NCI-H345 (cell line): ENCODE measurements at places on chromosomes 2 and 18.

DNA sequence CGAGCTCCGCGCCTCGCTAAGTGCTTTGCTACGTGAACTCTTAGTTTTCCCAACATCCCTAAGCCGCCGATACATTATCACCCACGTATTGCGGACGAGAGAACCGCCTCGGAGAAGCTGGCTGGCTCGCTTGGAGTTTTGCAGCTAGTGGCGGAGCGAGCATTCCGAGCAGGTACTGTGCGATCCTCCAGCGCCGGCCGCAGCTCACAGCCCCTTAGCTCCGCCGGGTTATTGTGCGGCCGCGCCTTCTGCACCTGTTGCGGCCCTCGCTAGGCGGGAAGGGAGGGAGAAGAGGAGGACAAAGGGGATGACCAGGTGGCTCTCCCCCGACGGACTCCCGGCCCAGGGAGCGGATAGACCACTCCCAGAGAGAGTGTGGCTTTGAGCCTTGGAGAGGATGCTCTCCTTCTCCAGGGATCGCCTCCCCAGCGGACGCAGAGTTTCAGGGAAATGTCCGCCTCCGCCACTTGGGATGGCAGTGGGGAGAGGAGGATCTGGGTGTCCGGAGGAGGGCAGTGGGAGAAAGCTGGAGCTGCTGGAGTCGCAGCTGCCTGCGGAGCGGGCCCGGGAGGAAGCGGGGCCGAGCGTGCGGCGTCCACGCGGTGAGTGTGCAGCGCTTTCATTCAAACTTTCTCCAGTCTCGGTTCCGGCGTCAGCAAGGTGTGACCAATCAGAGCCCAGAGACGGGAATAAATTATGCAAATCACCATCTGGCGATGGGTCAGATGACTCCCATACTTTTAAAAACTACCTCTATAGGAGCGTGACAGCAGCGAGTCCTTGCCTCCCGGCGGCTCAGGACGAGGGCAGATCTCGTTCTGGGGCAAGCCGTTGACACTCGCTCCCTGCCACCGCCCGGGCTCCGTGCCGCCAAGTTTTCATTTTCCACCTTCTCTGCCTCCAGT, at the start of gene LIPG:
LIPG (plus strand) TSS at position 769 of the 905 bp plus-strand sequence. CDS start 252 bp downstream, outside the sequence.
- peak; percentile 94 for DNase-seq

- DNase-seq, result no peak
These were observed 1.5 kb downstream of the TET3 start for GRCh38 chr2:73986085-73986681.

DNA sequence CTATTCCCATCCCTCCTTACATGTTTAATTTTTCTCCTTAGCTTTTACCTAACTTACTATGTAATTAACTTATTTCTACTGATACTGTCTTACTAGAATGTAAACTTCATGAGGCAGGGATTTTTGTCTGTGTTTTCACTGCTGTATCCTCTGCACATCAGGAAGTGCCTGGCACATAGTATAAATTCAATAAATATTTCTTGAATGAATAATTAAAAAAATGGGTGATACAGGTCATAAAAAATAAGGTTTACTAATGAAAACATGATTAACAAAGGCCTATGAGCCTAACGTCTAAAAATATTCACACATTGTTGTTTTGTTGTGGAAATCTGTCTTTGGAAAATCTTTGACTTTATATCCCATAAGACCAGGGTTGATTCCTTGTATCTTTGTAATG, 4.5 kb downstream of the RBKS start:
- DNase-seq, result no peak

- DNase-seq, result no peak
These were observed 603.4 kb downstream of the DSC3 start for GRCh38 chr18:30439174-30439573.

DNA sequence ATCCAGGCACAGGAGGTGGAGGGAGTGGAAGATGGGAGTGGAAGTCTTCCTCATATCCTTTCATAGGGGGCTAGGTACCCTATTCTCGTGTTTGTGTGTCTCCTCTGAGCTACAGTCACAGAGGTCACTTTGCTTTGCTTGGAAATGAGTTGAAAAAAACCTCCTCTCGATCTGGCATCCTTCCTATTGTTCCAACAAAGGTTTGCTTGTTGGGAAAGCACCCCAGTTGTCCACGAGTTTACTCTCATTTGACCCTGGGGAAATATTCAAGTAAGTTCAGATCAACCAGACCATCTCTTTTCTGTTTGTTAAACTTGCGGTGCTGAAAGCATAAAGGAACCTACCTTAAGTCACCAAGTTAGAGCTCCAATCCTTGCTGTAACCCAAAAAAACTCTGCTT, 59.3 kb downstream of the ARHGEF33 start:
- DNase-seq, result no peak

DNA sequence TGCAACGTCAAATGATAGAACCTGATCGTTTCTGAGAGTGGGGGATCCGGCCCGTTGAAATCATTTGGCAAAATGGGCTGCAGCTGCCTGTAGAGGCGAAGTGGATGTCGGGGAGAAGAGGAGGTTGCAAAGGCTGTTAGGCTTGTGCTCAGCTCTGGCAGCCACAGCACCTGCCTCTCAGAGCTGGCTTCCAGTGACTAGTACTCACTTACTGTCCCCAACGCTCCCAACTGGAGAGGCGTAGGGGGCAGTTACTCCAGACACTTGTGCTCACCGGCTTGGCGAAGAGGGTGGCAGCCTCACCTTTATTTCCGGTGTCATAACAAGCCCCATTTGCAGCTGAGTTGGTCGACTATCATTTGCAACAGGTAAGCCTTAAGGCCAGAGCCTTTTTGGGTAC, 37.9 kb downstream of the NCK2 start:
- DNase-seq, result peak; percentile 32

DNA sequence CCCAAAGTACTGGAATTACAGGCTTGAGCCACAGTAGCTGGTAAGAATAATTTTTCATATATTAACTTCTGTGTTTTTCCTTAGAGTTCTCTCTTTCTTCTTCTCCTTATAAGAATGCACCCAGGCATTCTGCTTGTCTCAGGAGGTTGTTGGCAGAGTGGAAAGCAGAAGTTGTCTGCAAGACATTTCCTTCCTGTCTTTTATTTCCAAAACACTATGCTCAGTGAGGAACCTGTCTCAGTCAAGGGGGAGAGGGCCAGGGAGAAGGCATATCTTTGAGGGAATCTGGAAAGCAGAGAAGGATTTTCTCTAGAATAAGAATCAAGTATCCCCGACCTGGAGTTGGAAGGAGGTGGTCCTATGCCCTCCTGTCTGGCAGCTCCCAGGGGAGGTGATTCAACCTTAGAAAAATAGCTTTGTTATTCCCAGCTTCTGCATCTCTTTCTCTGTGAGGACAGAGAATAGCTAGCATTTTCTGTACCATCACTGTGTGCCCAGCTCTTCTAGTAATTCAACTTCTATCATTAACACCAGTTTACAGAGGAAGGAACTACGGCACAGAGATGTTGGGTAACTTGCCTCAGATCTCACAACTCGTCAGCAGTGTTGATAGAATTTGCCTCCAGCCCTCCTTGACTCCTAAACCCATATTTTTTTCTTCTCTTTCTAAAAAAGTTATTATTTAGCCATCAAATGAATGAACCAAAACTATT, 3.8 kb upstream of the LPIN2 start:
- no peak for DNase-seq

DNA sequence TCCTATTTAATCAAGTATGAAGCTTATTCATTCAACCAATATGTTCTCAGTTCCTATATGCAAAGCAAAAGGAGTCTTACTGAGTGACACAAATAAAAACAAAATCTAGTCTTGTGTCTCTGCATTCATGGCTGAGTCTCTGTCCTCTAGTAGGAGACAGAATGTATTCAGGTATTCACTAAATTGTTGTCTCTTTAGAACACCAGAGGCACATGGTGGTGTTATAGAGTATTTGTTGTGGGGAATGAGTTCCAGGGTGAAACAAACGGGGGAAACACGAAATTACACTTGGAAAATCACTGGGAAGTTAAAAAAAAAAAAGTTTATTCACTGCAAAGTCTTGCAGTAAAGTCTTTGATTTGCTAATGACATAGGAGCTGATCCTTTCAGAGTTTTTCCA, 131.7 kb upstream of the FSHR start:
- DNase-seq, result no peak

DNA sequence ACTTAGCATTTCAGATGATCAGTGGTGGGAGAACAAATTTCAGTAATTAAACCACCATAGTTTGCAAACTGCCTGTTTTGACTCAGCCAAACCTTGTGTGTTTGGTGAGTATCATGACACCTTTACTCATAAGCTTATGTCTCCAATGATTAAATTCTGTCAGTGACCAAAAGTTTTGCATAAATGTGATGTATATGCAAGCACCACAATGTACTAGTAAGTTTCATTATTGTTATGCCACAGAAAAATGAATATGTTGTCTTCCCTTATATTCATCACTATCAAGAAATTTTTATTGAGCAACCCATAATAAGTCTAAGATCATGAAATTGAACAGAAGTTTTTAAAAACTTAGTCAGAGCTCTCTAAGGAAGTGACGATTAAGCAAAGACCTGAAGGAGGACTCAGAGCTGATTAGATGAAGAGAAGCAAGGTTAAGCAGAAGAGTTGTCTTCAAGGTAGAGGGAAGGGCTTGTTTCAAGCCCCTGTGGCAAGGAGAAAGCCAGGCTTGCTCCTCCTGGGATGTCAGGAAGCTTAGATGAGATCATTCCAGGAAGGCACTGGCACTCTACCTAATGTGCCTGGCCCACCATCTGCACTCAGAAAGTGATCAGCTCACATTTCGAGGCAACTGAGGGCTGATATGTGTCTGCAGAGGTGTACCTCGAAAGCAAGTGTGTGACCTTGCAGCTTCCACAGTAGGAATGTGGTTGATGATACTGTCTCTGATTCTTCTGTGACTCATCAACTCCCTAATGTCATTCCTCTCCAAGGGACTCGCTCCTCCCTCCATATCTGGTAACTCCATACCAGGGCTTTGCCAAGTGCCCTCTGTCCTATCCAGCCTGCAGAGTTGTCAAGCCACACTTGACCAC, 54.7 kb downstream of the KCTD18 start:
- no peak for DNase-seq

DNA sequence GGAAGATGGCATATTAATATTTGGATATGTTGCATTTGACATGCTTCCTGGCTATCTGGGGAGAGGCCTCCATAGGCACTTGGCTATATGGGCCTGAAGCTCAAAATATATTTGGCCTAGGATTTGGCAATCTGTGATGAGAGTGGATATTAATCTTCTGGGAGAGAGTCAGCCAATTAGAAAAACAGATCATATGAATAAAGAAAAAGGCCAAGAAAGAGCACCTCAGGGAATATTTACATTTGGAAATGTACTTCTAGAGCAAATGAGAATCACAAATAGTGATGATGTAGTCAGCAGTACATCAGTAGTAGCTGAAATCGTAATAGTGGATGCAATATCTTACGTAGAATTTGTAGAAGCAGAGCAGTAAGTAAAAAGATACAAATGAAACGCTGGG, 277.0 kb downstream of the CTNNA2 start:
- no peak for DNase-seq

DNA sequence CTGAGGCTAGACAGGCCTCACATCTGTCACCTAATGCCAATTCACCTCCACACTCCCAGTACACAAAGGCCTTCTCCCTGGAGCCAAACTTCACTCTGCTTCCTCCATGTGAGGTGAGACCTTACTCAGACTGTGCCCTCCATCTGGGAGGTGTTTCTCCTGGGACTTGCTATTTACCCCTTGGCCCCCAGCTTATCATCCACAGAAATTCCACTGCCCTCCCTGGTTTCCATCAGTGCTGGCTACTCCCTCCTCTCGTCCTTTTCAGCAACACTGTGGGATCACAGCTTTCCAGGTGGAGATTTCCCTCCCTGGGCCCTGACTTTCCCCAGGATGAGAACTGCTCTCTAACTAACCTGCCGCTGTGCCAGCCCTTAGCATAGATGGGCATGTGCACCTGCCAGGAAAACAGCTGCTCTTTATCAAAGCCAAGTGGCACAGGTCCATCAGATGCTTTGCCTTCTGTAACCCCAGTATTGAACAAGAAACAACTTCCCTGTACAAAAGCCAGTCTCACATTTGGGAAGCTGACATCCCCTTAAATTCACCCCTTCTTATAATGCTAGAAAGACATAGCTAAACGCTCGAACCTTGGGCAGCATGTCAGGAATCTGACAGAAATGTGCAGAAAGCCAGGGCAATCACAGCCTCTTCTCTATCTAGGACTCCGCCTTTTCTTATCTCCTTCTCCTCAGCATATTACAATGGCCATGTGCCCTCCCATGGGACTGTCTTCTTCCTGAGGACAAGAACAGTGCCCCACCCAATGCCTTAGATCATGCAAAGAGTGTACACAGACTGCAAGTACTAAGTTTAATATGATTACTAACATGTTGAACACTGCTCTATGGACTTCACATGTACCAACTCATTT, 535.5 kb upstream of the ID2 start:
- DNase-seq, result peak; percentile 81

GRCh38 chr2:190466819-190467446, 58.8 kb downstream of the MFSD6 start:
- peak; percentile 47 for DNase-seq

GRCh38 chr18:42792731-42793130, 322.8 kb downstream of the RIT2 start:
- DNase-seq, result no peak

- no peak for DNase-seq
These were observed 82.5 kb downstream of the TGFA start for GRCh38 chr2:70471129-70471528.

DNA sequence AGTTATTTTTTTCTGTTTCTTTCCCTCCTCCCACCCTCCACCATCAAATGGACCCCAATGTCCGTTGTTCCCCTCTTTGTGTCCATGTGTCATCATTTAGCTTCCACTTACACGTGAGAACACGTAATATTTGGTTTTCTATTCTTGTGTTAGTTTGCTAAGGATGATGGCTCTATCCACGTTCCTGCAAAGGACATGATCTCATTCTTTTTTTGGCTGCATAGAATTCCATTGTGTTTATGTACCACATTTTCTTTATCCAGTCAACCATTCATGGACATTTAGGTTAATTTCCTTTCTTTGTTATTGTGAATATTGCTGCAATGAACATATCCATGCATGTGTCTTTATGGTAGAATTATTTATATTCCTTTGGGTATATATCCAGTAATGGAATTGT, 91.3 kb upstream of the TNP1 start:
- no peak for DNase-seq

DNA sequence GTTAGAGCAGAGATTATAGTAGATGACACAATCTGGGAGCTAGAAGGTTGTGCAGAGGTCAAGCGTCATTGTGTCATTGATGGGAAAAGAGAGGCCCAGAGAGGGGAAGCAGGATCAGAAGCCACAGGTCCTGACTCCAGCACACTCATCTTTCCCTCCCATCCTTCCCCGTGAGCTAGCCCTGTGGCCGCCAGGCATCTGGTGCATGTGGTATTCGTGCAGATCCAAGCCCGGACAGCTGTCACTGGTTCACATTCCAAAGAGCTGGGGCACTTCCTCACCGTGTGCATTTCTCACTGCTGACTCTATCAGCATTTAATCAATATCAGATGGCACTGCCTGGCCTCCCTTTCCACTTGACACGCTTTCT, 94.1 kb upstream of the THOC1 start:
- peak; percentile 38 for DNase-seq

GRCh38 chr2:214481204-214481603, 70.3 kb downstream of the VWC2L start:
- peak; percentile 75 for DNase-seq

DNA sequence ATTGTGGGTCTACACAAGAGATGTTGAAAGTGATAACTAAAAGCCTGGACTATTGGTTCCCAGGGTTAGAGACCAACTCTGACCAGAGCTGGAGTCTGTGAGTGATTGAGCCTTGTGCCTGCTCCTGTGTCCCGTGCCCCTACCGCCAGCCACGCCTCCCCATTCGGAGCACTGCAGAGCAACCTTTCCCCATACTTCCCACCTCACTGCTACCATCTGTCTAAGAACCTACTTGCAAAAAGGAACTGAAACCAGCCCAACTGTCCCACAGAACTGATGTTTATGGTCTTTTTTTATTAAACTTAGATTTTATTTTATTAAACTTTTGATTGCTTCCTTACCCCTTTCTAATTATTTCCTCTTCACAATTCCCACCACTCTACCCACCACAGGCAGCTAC, 300.3 kb upstream of the MGAT5 start:
- no peak for DNase-seq
